ENCODE measurements at places on chromosomes 5 and 9. TPM values are rescaled to one million over a fixed set of nuclear protein-coding genes. Genes with fewer than 3 reads are reported as not detected.

The ATP10B gene
- 0.33 TPM for total RNA-seq

The DCAF12 gene
- total RNA-seq = 31.7 TPM

GRCh38 chr5:10827571-10827970 is 66.5 kb upstream of the DAP start:
- no peak for DNase-seq

The PLAC8L1 gene
- total RNA-seq = not detected

DNA sequence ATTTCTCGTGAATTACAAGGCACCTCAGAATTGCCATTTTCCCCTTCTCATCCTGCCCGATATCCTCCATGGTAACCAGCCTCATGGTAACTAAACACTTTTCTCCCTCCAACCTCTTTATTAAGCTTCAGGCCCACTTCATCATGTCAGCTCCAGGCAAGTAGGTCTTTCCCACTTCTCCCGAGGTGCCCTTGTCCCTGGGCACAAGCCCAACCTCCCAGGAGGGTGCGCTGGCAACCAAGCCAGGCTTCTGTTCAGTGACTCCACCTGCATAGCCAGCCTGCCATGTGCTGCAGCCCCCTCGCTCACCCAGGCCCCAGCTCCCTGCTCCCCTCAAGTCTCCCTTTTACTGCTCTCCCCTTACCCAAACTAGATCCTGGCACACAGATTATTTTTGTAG is 47.4 kb upstream of the AFAP1L1 start:
- DNase-seq = no peak

- DNase-seq = peak; percentile 98
These were observed 142.9 kb downstream of the CAMK4 start for GRCh38 chr5:111367115-111367514.

The ZNF367 gene
- total RNA-seq = 7.9 TPM

- peak; percentile 34 for DNase-seq
These were observed at the start of gene AK1 for GRCh38 chr9:127877566-127877998. AK1 (minus strand) TSS chr9:127877675; CDS start chr9:127874617, 3,058 bp downstream.

- DNase-seq = no peak
These were observed 416.0 kb downstream of the ICE1 start for GRCh38 chr5:5838493-5838892.

The CTNNAL1 gene
- 99.5 TPM for total RNA-seq

GRCh38 chr9:7844242-7844641 is 44.7 kb upstream of the DMAC1 start:
- no peak for DNase-seq

DNA sequence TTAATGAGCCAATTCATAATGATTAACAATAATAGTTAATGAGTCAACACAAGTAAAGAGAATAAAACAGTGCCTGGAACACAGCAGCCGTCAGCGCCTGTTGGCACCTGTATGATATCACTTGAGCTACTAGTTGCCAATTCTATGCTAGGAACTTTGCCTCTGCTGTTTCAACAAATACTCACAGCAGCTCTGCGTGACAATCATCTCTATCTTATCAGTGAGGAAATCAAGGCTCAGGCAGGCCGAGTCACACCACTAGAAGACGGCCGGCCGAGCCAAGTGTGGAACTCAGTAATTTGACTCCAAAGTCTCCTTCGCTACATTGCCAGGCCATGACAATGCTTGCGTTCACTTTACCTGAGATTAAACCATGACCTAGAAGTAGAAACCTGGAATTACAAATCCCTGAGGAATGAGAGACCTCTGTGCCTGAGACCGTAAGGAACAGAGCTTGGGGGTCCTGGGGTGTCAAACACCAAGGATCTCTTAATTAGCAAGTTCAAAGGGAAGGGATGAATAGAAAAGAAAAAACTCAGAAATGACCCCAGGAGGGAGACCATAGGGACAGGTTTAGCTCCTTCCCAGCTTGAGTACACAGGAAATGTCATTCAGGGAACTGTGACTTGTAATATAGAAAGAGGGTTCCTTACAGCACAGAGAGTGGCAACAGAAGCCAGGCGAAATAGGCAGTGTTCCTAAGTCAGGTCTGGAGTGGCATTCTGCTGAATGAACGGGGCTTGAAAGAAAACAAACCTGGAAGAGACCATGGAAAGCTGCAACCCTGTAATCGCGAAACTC is 109.1 kb downstream of the SUSD1 start:
- peak; percentile 87 for DNase-seq

- no peak for DNase-seq
These were observed 1999.5 kb upstream of the CDH6 start for GRCh38 chr5:29193972-29194371.
